ENCODE measurements at places on chromosomes 6 and 20.
A peak's percentile ranks its signal among the peaks of the same experiment; 100 is the strongest.

- DNase-seq = no peak
Measured at GRCh38 chr20:25014816-25015215, 22.3 kb upstream of the APMAP start.

- no peak for DNase-seq
Measured at GRCh38 chr6:87164004-87164403, 8.6 kb downstream of the ZNF292 start.

- no peak for DNase-seq
Measured at GRCh38 chr6:56168596-56168995, 78.8 kb downstream of the COL21A1 start.

DNA sequence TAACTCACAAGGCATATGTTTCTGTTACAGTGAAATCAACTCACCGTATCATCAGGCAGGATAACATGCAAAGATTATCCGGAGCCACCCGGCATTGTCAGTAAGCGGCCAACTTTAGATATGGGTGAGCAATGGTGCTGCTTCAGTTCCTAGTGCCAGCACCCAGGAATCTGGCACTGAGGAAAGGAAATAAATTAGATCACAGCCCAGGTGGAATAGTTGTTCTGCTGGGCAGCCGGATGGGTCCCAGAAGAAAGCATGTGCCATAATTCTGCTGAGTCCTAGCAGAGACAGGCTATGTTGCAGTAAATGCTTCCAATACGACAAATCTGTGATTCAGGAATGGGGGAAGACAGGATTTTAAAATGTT is 183.6 kb upstream of the SPTLC3 start:
- DNase-seq = no peak

GRCh38 chr6:96391776-96392360 is 129.7 kb upstream of the UFL1 start:
- DNase-seq = no peak

DNA sequence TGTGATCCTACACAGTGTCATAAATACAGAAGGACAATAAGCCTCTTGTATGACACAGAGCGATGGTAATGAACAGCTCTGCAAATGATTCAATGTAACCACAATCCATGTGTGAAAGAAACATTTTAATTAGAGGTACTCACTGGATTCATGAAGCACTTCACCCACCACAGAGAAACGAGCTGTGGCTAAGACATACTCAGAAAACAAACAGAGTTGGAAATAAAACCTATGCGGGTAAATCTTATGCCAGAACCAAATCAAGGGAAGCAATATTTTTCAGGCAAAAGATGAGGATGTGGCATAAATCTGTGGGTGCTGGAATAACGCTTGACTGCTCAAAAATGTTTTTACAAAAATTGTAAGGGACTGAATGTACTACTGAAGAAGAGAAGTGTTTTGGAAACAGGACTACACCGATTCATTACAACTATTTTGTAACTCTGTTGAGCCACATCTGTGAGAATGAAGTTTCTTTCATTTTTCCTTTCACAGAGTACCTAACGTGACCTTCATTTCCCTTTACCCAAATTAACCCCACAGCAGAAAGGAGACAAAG is 112.1 kb downstream of the WDR27 start:
- DNase-seq = no peak

DNA sequence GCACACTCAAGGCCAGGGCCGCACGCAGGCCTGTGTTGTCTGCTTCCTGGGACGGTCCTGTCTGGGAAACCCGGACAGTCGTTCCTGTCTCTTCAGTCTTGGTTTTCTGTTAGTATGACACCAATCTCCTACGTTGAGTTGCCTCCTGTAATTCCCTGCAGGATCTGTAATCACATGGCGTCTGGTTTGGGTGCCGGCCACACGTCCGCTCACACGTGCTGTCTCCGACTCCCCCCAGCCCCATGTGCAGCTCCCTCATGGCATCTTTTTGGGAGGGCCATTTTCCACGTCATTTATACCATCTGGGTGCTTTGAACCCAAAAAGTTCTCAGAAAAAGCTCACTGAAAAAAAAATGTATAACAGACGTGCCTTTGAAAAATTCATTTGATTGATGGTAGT is 23.2 kb downstream of the DLL1 start:
- DNase-seq = no peak

GRCh38 chr6:32111424-32112066 is 2.4 kb upstream of the TNXB start:
- DNase-seq = no peak

- DNase-seq = no peak
Measured at GRCh38 chr20:62394248-62395245, 7.6 kb downstream of the RPS21 start.

- no peak for DNase-seq
Measured at GRCh38 chr6:15675536-15676220, 12.8 kb upstream of the DTNBP1 start.

GRCh38 chr20:50774515-50774914 is 20.3 kb upstream of the BCAS4 start:
- no peak for DNase-seq

- DNase-seq = no peak
Measured at GRCh38 chr6:96227135-96227534, 211.4 kb downstream of the FUT9 start.

GRCh38 chr6:14038467-14039437 is 78.8 kb upstream of the CD83 start:
- no peak for DNase-seq

DNA sequence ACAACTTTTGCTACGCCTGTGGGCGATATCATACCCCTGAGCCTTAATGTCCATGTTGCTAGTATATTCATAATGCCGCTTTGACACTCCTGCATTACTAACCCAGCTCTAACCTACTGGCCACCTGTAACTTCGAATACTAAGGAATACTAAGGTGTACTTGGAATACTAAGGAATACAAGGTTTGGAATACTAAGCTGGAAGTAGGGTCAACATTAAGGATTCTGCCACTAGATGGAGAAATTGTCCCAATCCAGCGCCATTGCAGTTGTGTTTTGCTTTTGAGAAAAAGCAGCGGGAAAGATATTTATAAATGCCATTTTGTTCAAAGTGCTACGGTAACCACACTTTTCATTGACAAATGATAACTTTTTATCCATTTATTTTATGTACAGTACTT is 10.7 kb downstream of the TBXT start:
- no peak for DNase-seq

- no peak for DNase-seq
Measured at GRCh38 chr6:135617222-135617621, 119.7 kb upstream of the AHI1 start.

DNA sequence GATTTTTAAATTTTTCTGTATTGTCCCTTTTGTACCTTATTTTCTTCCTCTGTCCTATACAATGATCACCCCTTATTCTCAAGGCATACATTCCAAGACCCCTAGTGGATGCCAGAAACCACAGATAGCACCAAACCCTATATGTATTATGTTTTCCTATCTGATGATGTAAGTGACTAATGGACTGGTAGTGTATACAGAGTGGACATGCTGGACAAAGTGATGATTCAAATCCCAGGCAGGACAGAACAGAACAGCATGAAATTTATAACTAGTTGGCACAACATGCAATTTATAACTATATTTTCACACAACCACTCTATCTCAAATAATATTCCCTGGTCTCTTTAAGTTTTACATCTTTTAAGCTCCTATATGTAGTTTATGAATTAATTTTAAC is 205.6 kb upstream of the FLRT3 start:
- no peak for DNase-seq

GRCh38 chr6:36594816-36595643 is 868 bp downstream of the SRSF3 start:
- DNase-seq = no peak

DNA sequence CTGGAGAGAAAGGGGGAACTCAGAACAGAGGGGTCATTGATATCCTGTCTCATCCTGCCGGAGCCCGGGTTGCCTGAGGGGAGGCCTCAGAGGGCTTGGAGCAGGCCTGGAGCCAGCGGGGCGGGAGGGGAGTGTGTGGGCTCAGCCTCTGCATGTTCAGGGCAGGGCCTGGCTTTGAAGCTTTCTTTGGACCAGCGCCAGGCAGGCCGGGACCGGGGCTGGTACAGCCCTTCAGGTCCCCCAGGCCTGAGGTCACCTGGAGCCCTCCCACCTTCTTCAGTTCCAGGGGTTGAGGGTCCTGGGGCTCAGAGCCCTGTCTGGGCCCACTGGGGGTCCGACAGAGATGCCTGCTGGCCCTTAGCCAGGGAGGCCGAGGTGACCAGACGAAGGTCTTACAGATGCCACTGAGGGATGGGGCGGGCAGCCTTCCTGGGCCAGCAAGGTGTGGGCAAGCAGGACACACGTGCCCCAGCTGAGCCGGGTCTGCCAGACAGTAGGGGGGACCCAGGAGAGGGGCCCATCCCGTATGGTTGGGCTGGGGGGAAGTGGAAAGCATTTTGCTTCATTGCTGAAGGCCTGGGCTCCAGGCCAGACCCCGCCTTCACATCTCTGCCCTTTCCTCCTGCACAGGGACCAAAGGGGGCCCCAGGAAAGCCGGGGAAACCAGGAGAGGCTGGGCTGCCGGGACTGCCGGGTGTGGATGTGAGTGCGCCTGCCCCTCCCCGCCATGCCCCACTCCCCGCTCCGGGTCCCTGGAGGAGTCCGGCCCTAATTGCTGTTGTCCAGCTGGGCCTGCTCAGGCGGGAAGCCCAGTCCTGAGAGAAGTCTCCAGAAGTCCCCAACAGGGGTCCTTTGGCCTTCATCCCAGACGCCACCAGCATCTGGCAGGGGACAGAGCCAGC is 2.0 kb downstream of the COL9A3 start:
- peak; percentile 98 for DNase-seq

GRCh38 chr20:50980071-50980681 is 21.6 kb downstream of the MOCS3 start:
- peak; percentile 76 for DNase-seq

DNA sequence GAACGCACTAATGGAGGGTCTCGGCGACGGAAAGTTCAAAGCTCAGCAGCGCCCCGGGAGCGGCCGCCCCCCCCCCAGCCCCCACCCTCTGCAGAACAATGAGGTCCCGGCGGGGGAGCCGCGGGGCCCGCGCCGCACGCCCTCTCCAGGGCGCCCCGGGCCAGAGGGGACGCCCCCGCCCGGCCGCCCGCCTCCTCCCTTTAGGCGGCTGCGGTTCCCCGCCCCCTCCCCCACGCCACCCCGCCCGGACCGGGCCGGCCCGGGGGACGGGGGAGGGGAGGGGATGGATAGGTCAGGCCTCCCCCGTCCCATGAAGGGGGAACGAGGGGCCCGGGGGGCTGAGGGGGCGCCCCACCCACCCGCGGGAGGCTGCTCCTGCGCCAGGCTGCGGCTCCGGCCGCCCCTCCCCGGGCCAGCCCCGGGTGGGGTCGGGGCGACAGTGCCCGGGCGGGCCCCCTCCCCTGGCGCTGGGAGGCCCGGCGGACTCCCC is 1.5 kb downstream of the NOL4L start:
- DNase-seq = no peak

DNA sequence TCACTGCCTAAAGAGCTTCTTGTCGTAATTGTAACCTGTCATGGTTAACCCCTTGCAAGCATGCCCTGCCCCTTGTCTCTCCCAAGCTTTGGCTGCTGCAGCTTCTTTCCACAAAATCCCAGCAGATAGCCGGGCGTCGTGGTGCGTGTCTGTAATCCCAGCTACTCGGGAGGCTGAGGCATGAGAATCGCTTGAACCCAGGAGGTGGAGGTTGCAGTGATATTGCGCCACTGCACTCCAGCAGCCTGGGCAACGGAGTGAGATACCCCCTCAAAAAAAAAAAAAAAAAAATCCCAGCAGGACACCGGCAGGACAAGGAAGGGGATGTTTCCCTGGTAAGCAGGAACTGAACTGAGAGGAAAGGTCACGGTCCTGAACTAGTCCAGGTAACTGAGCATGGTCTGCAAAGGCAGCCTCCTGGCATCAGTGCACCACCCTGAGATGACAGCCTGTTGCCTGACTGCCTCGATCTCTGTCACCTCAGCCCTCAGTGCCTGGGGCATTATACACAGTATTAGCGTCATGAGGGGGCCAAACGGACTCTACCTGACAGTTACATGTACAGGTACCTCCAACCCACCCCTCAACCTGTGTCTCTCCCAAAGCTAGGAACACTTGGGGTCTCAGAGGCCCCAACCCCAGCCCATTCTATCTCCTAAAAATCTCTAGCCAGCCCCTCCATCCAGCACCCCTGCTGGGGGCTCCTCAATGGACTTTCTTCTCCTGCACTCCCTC is 1.8 kb downstream of the LZTS3 start:
- DNase-seq = no peak

DNA sequence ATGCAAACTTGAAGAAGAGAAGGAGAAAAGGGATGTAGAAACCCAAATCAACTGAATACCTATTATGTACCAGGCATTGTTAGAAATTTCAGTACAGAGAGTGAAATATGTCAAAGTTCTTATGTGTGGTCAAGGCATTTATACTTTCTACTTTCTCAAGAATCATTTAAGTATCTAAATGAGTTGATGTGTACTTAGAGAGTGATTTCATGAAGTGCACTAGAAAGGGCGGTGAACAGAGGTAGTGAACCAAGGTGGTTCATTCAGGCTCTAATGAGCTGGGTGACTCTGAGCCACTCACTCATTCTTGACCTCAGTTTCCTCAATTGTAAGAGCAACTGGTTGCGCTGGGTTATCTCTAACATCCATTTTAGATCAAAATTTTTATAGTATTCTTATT is 3.3 kb downstream of the PDE7B start:
- no peak for DNase-seq

DNA sequence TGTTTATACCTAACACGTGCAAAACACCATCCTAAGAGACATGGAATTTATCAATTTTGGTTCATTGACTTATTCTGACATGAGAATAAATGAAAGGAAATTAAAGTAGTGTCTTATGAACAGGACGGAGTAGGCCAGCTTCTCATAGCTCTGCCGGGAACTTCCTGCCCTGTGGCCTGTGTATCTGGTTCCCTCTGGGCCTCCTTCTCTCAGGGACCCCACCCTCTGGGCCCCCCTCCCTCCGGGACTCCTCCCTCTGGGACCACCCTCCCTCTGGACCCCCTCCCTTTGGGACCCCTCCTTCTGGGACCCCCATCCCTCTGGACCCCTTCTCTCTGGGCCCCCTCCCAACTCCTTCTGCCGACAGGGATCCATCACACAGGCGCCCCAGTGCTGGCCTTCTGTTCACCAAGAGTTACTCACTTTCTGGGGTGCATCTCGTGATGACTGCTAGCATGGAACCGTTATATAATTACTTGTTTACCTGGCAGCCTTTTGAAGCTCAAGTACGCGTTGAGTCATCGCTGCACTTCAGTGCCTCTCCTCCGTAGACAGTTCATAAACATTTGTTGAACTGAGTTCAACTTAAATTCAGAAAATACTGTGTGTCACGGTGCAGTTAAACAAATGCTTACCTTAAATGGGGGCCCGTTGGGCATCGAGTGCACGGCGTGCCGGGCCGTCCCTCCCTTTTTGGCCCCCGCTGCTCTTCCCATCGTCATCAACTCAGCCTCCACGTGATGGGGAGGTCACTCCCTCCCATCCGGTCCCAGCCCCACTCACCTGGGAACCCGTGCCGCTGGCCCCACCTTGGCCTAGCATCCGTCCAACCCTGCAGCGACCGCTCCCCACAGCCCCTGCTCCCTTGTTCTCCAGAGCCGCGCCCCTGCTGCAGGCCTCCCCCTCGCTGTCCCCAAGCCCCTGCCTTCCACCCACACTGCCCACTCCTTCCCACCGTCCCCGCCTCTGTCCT is 8.1 kb downstream of the CCR6 start:
- DNase-seq = no peak

Measured in H54 (cell line).